ENCODE measurements at places on chromosomes 7 and 10. TPM values are rescaled to one million over a fixed set of nuclear protein-coding genes. Genes with fewer than 3 reads are reported as not detected.

DNA sequence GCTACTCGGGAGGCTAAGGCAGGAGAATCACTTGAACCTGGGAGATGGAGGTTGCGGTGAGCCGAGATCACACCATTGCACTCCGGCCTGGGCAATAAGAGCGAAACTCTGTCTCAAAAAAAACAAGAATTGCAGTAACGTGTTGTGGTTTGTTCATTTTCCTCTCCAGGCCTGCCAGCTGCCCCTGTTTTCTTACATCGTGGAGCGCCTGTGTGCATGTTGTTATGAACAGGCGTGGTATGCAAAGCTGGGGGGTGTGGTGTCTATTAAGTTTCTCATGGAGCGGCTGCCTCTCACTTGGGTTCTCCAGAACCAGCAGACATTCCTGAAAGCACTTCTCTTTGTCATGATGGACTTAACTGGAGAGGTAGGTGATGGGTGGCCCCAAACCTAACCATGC is 52.1 kb downstream of the TRRAP start:
- DNase-seq = no peak

The ABCC2 gene
- 1.1 TPM for total RNA-seq

The COL1A2 gene
- total RNA-seq = 55.3 TPM

DNA sequence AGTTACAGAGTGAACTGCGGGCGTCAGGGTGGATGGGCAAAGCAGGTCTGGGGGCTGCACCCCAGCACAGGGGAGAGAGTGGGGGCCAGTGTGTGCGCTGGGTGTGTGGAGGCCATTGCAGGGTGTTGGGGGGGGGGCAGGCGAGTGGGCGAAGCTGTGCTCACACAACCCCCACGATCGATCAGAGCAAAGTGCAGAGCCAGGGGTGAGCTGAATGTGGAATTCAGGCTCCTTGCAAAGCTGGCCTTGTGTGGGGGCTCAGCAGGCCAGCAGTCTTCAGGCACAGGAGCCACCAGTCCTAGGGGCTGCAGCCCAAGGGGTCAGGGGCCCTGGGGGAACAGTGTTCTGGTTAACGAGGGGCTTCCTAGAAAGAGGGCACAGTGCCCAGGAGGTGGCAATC is 862 bp upstream of the SHH start:
- no peak for DNase-seq

The ACTR3C gene
- 6.2 TPM for total RNA-seq

DNA sequence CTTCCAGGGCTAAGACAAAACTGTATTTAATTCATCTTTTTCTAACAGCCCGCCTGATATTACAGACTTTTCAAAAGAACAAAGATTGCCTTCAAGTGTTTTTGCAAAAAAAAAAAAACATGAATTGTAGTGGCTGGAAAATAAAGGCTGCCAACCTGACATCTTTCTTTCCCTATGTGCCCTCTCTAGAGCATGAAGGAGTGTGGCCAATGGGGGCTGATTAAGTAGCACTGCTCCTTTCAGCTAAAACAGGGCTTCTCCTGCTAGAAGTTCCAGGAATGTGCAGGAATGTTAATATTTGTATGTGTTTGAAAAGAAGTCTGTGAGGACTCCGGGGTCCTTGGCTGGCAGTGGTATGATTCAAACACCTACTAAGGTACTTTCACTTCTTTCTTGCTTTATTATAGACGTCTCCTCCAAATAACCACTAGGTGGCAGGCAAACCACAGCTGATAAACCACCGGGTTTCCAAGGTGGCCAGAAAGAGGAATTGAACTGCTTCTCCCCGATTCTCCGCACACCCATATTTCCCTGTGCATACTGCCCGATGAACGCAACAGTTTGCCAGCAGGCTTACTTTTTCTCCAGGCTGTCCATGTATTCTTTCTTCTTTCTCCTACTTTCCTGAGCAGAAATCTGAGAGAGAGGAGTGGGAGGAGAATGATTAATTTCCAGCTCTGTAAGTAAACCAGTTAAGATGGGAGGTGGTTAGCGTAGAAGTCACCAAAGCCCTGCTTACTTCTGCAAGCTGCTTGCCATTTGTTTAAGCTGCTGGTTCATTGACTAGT is 56.8 kb upstream of the DGKI start:
- DNase-seq = peak; percentile 64

The CRHR2 gene
- total RNA-seq = under 0.01 TPM

DNA sequence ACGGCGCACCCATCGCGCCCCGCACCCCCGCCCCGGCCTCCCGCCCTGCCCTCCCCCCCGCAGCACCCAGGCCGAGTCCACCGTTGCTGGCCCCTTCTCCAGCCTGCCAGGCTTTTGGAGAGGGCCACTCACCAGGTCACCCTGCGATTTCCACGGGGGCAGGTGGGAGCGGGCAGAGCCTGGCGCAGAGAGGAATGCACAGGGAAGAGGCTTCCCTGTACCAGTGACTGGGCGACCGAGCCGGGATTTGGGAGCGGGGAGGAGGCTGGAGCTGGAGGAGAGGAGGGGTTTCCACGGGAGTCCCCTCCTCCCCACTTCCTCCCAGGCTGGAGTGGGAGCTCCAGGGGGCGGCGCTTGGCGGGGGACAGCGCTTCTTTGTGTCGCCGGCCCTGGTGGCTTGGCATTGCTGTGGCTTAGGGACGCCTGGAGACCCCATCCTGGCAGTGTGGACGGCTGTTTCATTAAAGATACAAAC is 19.3 kb downstream of the TCAF1 start:
- DNase-seq = peak; percentile 21

- DNase-seq = no peak
These were observed 107.4 kb downstream of the ZRANB1 start for GRCh38 chr10:125049216-125049881.

The ARHGAP22 gene
- total RNA-seq = 8.5 TPM

DNA sequence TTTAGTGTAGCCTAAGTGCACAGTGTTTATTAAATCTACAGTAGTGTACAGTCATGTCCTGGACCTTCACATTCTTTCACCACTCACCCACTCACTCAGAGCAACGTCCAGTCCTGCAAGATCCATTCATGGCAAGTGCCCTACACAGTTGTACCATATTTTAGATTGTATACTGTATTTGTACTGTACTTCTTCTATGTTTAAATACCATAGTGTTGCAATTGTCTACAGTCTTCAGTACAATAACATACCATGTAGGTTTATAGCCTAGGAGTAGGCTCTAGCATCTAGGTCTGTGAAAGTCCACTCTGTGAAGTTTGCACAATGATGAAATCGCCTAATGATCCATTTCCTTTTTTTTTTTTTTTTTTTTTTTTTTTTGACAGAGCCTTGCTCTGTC is 12.0 kb downstream of the EEPD1 start:
- no peak for DNase-seq

DNA sequence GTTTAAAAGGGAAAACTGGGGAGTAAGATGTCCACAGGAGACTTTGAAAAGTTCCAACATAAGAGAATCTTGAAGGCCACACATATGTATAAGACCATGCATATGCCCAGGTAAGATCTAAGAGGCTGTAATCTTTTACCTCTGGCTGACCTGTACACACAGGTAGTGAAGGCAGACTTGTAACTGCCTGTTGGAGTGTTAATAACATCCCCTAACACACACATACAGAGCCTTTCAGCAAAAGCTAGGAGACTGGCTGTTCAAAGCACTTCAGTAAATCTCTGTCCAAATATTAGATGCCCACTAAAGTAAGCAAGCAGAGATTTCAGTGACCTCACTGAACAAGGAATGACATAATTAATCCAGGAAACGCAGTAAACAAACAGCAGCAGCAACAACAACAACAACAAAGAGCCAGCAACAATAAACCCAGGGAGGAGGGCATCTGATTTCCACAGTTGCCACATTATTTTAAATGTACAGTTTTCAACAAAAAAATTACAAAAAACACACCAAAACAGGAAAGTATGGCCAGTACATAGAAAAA is 15.0 kb downstream of the CYP51A1 start:
- no peak for DNase-seq

GRCh38 chr10:27826369-27826768 is 80.8 kb upstream of the MKX start:
- no peak for DNase-seq

The OPALIN gene
- total RNA-seq = under 0.01 TPM

The TRIM4 gene
- 21.6 TPM for total RNA-seq

The CAMK2B gene
- 0.85 TPM for total RNA-seq

The GPR37 gene
- total RNA-seq = 0.52 TPM

The TYW1B gene
- 9.7 TPM for total RNA-seq

The ZCCHC24 gene
- 1.2 TPM for total RNA-seq

DNA sequence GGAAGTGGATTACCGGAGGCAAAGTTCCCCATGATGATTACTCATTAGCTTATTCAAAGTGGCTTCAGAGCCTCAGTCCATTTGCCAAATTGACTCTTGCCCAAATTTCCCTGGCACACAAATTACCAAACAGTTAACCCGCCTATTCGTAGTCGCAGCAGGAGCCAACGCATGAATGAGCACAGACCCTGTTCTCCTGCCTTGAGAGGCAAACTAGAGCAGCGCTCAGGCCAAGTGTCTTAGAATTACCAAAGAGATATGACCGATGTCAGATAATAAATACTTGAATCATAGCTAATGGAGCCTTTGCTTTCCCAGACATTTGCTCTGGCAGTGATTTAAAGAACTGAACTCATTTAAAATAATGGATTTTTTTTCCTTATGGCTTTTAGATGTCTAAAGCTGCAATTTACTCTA is 64.9 kb downstream of the CTTNBP2 start:
- DNase-seq = no peak

The HOXA10 gene
- total RNA-seq = 1.1 TPM

DNA sequence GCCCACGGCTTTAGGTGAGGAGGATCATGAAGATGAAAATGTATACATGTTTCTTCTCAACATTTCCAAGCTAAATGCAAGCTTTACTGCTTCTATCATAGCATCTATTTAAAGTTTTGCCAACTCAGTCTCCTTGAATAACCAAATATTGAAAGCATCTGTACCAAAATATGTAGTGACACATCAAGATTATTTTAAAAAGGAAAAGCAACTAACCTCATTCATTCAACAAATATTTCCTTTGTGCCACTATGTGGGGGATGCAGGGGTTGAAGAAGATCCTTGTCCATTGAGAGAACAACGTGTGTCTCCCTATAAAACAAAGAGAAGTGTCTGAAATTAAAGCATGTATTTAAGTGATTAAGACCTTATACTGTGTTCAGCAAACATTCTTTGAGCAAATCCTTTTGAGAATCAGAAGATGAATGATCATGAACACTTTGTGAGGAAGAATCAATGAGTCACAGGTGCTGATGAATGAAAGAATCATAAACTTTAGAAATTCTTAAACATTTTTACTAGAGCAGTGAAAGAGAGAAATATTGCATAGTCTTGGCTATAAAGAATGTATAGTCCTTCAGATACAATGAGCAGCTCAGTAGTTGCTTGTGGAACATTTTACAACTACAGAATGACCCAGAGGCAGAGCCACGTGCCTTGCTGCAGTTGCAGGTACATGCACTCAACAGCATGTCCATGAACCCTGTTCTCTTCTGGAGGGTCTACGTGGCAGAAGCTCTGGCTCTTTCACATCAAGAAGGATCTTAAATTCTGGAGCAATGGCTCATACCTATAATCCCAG is 13.9 kb downstream of the TAS2R60 start:
- no peak for DNase-seq

The GSTO2 gene
- total RNA-seq = 5.6 TPM

The ZNF365 gene
- total RNA-seq = 0.19 TPM

DNA sequence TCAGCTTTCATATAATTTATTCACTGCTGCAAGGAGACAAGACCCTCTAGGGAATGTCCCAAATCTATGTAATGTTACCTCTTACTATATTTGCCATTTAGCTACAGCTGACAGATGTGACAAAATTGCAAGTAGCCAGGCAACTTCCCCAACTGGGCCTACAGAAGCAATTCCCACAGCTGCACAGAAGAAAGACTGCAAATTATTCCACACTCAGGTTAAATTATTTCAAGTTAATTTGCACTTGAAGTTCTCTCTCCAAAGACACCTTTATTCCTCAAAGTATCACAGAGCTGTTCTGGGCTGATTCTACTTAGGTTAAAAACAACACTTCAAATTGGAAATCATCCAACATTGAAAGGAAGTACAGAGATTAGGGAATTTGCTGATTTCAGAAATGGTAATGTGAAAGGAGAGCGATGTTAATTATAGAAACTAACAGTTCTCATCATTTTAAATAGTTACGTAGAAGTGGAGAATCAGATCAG is 133.6 kb downstream of the THSD7A start:
- DNase-seq = no peak

GRCh38 chr10:36051500-36051991 is 409.4 kb upstream of the FZD8 start:
- DNase-seq = no peak

The VAX1 gene
- not detected for total RNA-seq

- DNase-seq = no peak
These were observed 6.9 kb upstream of the UBE2H start for GRCh38 chr7:129959471-129960203.

All from thymus (tissue), 14 donors.